ENCODE measurements at places on chromosomes 1 and 21.

DNA sequence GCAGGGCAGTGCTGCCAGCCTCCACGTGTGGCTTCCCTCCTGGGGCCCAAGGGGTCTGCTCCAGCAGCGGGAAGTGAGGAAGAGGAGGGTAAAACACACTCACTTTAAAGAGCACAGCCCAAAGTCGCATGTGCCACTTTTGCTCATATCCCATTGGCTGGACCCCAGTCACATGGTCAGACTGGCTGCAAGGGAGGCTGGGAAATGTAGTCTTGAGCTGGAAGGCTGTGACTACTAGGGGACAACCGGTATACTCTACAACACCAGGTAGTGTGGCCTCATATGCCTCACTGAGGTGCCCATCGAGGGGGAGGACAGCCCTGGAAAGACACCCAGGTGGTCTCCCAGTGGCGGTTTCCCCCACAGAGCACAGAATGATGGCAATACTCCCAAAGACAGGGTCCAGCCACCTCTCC, 45.2 kb downstream of the CAMK2N1 start:
- DNase-seq = peak; percentile 17

- no peak for DNase-seq
Observed at GRCh38 chr21:33088384-33088783, 18.4 kb downstream of the OLIG1 start.

DNA sequence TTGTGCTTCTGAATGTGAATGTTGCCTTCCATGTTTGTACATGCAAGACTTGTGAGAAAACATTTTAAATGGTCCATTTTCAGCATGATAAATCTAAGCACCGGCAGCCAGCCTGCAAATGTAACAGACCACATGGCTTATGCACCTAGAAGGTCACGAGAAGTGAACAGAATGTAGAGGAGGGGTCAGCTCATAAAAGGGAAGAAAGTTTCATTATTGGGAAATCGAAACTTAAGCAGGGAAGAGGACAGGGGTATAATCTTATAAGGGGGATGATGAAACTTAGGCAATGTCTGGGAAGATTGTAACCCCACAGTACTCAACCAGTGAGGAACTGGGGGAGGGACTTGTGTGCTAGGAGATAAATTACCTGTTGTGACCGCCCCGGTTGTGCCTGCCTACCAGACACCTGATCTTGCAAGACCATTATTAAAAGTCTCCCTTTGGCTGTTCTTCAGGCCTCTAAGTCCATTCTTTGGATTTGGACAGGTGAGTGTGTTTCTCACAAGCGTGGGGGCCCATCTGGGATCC, 37.7 kb upstream of the VN1R5 start:
- DNase-seq = no peak

DNA sequence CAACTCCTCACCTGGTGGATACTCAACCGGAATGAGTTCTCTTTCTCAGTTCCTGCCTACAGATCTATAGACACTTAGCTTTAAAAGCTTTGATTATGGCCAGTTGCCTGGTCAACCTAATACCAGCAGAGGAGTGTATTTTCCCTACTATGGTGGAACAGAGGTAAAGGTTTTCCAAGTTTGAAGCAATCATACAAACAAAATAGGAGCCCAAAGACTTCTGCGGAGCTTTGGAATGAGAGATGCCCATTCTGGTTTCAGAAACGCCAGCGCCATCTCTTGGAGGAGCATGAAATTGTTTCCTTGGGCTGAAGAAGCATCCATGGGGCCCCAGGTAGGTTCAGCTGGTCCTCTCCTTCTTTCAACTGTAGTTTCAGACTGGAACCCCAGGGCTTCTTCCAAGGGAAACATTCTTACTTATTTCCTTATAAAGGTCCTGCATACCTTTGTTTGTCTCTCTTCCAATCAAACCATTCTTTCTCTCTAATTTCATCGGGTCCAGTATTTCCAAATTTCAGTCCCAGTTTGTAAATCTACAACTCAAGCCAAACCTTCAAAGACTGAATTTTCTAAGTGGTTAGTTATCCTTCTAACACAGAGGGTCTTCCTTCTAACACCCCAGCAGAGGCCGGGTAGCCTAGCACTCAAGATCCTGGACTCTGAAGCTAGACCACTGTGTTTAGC, 95.9 kb downstream of the KCNJ15 start:
- no peak for DNase-seq

GRCh38 chr1:232837087-232837486, 31.9 kb downstream of the MAP10 start:
- DNase-seq = no peak

- DNase-seq = no peak
Observed at GRCh38 chr21:20276954-20277353, 721.3 kb upstream of the NCAM2 start.

DNA sequence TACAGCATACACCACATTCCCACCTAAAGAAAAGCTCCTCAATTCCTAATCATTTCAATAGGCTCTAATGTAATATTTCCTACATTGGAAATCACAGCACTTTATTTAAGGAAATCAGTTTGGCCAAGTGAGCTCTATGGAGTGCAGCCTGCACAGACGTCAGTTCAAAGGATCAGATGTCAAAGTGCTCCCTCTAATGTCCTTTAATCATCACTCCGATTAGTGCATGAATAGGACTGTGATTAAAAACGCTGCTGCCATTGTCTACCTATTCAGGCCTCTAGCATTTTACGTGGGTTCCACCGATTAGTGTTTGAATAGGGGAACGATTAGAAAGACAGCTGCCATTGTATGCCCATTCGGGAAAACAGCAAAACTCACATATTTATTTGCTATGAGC, 50.2 kb downstream of the DPYD start:
- no peak for DNase-seq

GRCh38 chr1:98104289-98104688, 183.5 kb upstream of the DPYD start:
- no peak for DNase-seq

DNA sequence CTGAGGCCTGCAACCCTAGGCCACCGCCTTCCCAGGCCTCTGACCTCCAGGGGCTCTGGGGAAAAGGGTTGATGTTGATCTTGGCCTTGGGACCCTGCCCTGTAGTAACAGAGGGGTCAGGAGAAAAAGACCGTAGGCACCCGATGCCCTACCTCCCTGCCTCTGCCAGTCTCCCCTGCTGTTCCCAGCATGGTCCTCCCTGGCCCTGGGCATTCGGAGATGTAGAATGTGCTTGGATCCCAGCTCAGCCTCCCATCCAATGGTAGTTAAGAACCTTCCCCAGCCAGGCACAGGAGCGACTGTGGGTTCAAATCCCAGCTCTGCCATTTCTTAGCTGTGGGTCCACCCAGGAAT, 72.0 kb upstream of the TARDBP start:
- no peak for DNase-seq

DNA sequence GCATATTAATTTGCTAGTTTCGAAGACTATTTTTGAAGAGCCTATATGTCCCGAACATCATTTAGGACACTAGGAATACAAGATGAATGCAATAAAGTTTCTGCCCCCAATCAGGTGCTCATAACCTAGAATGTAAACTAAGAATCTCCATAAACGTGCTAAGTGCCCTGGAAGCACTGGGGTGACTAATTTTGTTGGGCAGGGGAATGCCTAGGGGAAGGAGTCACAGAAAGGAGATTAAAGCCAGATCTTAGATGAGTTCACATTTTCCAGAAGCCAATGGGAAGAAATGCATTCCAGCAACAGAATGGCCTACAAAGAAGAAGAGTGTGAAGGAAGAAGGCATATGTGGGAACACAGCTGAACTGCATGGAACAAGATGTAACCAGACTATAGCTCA, 19.5 kb downstream of the SCYL3 start:
- no peak for DNase-seq

- peak; percentile 55 for DNase-seq
Observed at GRCh38 chr1:34786521-34787325, 5.7 kb downstream of the GJB3 start.

DNA sequence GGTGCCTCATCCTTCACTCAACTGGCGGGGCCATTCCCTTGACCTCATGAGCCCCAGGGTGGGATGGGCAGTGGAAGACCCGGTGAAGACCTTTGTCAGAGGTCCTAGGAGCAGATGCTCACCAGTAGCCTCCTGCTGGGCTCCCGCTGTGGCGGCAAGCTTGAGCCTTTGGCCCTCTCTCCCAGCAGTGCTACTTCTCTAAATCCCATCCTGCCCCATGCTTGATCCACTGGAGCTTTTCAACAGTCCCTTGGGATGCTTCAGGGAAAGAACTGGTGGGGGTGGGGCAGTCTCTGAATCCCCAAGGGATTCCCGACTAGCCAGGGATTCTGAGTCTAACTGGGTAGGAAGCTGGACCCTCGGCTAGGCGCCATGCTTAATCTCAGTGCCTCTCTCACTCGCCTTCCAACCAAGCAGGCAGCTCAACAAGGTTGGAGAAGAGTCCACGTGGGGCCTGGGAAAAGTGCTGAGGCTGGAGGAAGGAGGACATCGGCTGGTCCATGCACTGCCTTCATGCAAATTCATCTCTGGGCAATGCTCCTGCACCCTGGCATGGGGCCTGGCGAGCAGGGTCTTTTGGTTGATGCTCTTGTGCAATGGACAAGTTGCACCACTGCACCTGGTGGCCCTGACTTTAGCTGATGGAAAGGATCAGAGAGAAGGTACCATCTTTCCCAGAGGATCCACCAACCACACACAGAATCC, 190.3 kb downstream of the GRIK3 start:
- DNase-seq = no peak

- no peak for DNase-seq
Observed at GRCh38 chr21:42424914-42425541, 21.3 kb downstream of the UBASH3A start.

All from GM18507 (cell line).